A549 treated with dexamethasone at 1 μM for 4 hours (cell line): ENCODE measurements at places on chromosomes 2 and 18. TPM values are rescaled to one million over a fixed set of nuclear protein-coding genes. Genes with fewer than 3 reads are reported as not detected.

The NT5C1B gene
- not detected in 5 replicates for total RNA-seq

The CPO gene
- total RNA-seq, result 0.11 to 0.16 TPM in 2 of 5 replicates, not detected in the others

The SGO2 gene
- total RNA-seq, result 11.1 to 16.8 TPM (median 14.6 TPM) in 5 replicates

The ZBTB7C gene
- total RNA-seq, result 0.16 to 0.53 TPM (median 0.19 TPM) in 5 replicates

The CPS1 gene
- total RNA-seq, result 12.6 to 20.9 TPM (median 17.3 TPM) in 5 replicates

The SULT1C2 gene
- total RNA-seq, result 0.33 to 0.65 TPM (median 0.41 TPM) in 5 replicates

The ZNF804A gene
- not detected in 5 replicates for total RNA-seq

The METTL21A gene
- total RNA-seq, result 21.6 to 24.5 TPM (median 23.5 TPM) in 5 replicates

The PDCD1 gene
- total RNA-seq, result 0.03 TPM in 1 of 5 replicates, not detected in the others

The AKAIN1 gene
- not detected in 5 replicates for total RNA-seq

The RIT2 gene
- not detected in 5 replicates for total RNA-seq

The ZSCAN30 gene
- 0.63 to 1.0 TPM (median 0.68 TPM) in 5 replicates for total RNA-seq

The APLF gene
- 0.58 to 0.80 TPM (median 0.72 TPM) in 5 replicates for total RNA-seq
